Renal cortex interstitium (tissue), 15 donors: ENCODE measurements at places on chromosomes 7 and 10. TPM values are rescaled to one million over a fixed set of nuclear protein-coding genes. Genes with fewer than 3 reads are reported as not detected.

- DNase-seq = no peak
Observed at GRCh38 chr10:3357737-3358136, 185.2 kb upstream of the PITRM1 start.

Gene SSC4D
- polyA plus RNA-seq = 5.5 TPM

DNA sequence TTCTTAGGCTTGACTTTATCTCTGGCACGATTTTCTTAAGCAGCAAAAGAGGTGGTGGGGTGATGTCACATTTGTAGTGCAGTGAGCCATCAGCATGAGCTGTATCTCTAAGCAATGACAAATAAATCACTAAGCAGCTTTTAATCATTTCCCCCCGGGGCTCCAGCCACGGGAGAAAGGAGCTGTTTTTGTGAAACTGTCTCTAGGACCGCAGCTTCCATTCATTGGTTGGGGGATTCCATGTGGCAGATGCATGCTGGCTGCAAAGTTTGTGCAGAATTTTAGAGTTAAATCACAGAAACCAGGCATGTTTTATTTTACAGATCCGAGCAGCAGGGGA, 464 bp downstream of the KIAA1217 start:
- no peak for DNase-seq

- DNase-seq = no peak
Observed at GRCh38 chr7:125412890-125413665, 483.5 kb upstream of the POT1 start.

Gene TMEM225B
- 2.7 TPM for polyA plus RNA-seq

Gene ACTR3C
- 9.7 TPM for polyA plus RNA-seq

GRCh38 chr10:122767621-122768388, 68.2 kb upstream of the C10orf120 start:
- no peak for DNase-seq

Gene ATOH7
- 1.8 TPM for polyA plus RNA-seq

Gene WEE2
- polyA plus RNA-seq = 0.33 TPM

DNA sequence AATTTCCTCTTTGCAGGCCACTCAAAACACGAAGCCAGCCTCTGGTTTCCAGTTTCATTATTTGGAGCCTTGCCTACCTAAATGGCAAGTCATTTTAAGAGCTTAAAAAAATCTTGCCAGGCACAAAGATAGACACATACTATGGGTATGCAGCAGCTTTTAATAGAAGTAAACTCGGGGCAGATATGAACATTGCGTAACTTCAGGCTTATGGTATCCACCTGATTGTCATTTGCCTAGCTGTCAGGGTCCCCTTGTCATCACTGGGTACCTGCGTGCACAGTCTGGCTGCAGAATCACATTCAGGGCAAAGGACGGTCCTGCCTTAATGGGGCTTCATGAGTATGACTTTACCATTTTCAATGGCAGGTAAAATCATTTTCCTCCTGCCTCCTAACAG, 466.1 kb upstream of the NRP1 start:
- no peak for DNase-seq

DNA sequence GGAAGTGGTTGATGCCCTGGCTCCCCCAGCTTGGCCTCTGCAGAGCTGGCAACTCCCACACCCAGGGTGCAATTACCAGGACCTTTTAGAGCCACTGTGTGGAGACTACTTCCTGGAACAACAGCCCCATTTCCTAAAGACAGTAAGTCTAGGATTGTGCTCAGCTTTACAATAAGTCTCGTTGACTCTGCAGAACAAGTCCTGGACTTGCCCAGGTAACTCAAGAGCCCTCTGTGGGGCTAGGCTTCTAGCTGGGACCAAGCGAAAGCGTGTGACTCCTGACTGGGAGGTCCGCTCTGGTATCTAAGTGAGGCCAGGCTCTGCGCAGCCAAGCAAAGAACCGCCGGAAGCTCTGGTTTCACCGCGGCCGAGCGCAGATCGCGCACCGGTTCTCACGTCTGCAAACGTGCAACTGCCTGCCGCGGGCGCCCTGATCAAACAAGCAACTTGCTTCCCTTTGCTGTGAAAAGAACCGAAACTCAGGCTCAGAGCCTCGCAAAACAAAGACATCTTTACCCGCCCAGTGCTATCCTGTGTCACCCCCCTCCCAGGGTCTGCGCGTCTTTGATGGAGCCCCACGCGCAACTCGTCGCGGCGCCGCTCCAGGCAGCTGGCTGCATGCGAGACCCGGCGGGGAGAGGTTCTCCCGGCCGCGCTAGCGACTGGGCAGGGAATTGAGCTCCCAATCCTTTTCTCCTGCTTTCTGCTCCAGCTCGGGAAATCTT, 4.4 kb upstream of the PDLIM1 start:
- DNase-seq = no peak

DNA sequence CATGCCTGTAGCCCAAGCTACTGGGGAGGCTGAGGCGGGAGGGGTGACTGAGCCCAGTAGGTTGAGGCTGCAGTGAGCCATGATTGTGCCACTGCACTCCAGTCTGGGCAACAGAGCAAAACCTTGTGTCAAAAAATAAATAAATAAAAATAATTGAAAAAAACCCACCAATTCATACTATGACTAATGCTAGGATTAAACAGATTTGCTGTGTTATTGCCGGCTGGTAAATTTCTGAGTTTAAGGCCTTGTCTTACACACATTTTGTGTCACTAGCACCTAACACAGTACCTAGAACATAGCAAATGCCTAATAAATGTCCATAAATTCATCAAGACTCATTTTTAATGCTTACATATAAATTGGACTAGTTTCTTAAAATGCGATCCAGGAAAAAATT, 8.7 kb downstream of the ESYT2 start:
- no peak for DNase-seq

- DNase-seq = no peak
Observed at GRCh38 chr10:514137-514671, 175.3 kb downstream of the DIP2C start.

GRCh38 chr7:47335557-47336471, 246.1 kb downstream of the TNS3 start:
- no peak for DNase-seq

DNA sequence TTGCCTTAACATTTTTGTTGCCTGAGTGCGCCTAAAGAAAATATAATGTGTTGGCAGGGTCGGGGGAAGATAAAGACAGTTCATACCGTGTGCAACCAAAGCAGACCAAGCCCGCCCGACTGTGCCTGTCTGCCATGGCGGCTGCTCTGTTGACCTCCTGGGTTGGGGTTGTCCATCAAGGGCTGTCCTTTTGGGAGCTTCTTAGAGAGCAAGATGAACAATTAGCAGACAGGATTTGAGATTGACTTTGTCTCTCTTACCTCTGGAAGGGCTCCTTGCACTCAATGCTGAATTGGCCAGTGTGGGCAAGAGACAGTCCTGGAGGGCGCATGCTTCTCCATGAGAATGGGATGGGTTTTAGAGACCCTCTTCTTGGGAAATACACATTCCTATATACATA, 319.6 kb downstream of the GLRX3 start:
- DNase-seq = no peak

- no peak for DNase-seq
Observed at GRCh38 chr10:127344346-127344745, 148.0 kb upstream of the INSYN2A start.

Gene ARMC10
- polyA plus RNA-seq = 67.3 TPM

GRCh38 chr7:101923602-101923985, 106.2 kb downstream of the CUX1 start:
- DNase-seq = no peak

- no peak for DNase-seq
Observed at GRCh38 chr7:149620961-149621360, 123.4 kb upstream of the ZNF746 start.

GRCh38 chr7:45359776-45360175, 202.2 kb downstream of the RAMP3 start:
- DNase-seq = no peak

- DNase-seq = no peak
Observed at GRCh38 chr7:129997285-129997684, 44.5 kb upstream of the UBE2H start.
